NCI-H526 (cell line): ENCODE measurements at places on chromosomes 3 and 15.

DNA sequence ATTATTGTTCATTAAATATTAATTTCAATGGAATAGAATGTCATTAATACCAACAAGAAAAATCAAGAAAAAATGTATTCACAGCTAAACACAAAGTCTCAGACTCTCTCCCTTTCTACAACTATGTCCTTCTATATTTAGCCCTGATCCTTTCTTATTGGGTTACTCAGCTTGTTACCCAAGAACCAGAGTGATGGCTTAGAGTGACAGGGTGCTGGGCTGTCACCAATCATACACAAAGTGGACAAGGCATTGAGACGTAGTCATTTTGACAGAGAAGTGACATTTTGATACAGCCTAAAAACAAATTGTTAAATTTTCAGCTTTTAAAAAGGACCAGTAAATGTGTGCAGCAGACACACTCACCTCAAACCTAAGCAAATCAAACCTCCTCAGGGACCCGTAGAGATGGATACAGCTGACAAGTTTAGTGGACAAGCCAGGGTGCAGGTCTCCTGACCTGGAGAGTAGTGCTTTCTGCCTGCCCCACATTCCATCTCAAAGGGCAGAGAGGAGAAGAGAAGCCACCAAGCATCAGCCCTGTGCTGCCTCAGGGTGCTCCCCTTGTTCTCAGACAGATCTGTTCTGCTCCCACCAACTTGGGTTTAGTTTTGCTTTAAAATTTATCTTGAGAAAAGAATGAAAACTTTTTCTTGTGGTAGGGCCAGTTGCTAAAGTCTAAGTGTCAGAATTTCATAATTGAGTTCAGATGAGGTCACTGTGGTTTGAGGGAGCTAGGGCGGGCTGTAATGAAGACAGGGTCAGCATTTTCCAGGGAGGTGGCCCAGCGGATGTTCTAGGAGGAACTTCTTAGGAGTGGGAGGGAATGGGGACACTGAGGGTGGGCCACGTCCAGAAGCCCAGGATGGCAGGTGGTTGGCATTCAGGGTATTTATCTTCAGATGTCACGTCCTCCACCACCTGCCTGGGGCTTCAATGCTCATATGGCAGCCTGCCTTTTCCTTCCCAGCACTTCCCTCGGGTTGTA, 136.5 kb upstream of the TBL1XR1 start:
- no peak for DNase-seq

- DNase-seq = no peak
Observed at GRCh38 chr15:53841651-53842050, 82.2 kb upstream of the WDR72 start.

DNA sequence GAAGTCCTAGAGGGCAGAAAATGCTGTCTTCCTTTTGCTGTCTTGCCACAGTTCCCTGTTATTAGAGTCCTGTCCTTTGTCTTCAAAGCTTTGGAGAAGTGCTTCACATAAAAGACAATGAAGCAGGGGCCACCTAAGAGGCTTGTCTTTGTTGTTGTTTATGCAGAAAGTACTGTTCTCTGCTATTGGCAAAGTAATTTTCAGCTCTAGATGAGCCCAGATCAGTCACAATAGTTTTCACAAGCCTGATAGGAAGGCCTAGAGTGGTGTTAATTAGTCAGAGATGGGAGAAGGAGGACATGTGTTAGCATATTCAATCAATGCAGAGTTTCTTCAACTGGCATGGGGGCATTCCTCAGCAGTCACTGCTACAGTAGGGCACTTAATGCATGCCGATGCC, 300.0 kb downstream of the PTPRG start:
- DNase-seq = no peak

GRCh38 chr3:193774272-193774915, 181.4 kb downstream of the OPA1 start:
- DNase-seq = no peak

GRCh38 chr3:156675830-156676767, 1.7 kb downstream of the TIPARP start:
- peak; percentile 62 for DNase-seq

DNA sequence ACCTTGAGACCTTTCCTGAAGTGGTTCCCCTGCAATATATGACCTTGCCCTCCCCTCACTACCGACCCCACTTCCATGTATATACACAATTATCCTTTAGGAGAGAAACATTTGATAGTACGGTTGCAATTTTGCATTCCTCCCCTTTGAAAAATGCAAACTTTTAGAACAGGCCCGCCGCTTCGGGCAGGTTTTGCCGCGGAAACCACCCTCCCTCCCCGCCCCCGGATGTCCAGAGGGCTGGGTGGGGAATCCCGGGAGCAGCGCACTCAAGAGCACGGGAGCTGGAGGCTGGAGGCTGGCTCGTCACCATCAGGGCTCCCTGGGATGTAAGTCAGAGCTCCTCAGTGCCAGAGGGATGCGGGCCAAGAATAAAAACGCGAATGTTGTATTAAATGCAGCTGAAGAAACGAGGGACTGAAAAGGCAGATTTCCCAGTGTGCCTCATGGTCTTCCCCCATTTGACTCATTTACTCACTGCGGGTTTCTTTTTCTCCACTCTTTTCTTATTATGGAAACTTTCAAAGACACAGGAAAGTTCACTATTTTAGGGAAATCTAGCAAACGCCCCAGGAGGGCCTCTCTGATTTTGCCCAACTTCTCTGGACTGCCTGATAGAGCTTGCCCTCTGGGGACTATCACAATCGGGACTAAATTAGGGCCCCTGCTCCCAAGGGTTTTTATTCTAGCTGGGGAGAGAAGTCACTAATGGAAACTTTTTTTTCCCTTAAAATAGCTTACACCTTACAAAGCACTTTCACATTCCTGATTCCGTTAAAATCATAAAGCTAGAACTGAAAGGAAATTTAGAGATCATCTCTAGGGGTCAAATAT, 2.9 kb upstream of the USP3 start:
- DNase-seq = peak; percentile 71
